ENCODE measurements at places on chromosomes 7 and 10.

GRCh38 chr10:112275512-112276245 lies 7.5 kb upstream of the TECTB start:
- no peak for DNase-seq

DNA sequence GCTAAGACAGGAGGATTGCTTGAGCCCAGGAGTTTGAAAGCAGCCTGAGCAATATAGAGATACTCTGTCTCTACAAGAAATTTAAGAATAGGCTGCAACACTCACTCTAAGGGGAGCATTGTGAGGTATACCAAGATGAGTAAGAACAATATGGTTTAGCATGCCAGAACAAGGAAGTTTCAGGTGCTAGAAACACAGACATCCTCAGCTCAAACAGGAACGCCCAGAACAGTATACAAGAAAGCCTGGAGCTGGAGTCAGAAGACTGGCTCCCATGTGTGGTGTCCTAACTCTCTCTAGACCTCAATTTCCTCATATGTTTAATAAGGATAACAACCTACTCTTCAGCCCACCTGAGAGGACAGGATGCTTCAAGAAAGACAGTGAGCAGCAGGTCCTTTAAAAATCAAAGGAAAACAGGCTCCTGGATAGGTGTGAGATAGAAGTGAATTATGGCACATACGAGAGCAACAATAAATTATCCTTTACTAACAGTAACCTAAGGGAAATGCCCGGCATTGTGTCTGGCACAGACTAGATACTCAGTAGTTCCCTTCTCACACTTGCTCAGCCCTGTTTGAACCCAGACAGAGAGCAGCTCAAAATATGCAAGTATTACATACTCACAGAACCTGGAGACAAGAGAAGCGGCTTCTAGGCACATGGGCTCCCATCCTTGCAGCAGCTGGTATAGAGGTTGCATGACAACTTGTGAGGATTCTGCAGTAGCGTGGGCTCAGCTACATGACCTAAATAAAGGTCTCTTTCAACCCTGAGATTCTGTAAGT lies 45.4 kb downstream of the KAT6B start:
- peak; percentile 23 for DNase-seq

GRCh38 chr7:101792051-101792681 lies 25.3 kb upstream of the CUX1 start:
- no peak for DNase-seq

DNA sequence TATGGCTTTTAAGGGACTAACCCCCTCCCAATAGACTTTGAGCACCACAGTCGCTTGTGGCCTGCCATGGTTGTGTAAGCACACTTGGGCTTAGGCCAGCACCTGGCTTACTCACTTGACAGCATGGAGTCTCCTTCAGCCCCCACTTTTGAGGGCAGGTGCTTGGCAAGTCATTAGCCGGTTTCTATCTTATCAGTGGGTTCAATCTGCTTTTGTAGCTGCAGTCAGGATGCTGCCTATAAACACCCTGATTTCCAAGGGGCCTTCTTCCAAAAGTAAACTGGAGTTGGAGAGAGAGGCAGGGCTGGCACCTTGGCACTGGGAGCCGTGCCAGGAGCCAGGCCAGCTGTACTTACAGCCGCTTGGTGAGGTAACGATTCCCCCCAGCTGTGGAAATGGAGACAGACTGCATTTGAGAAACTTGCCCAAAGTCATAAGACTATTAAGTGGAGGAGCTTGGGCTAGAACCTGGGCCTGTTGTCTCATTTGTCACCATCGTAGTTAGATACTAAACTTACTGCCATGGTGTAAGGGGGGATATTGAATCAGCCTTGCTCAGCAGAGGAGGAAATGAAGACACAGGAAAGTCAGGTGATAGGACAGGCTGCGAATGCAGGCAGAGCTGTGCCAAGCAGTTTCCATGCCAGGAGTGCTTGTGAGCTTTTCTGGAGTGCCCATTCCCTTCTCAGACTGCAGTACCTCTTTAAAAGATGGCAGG lies 92.2 kb upstream of the EFCAB10 start:
- no peak for DNase-seq

- DNase-seq = no peak
Observed at GRCh38 chr7:47536661-47537611, 45.0 kb downstream of the TNS3 start.

- DNase-seq = no peak
Observed at GRCh38 chr7:139981511-139981895, 81.2 kb downstream of the PARP12 start.

GRCh38 chr10:76197293-76197692 lies 765.9 kb downstream of the LRMDA start:
- DNase-seq = no peak

GRCh38 chr7:113945018-113945938 lies 26.5 kb upstream of the PPP1R3A start:
- DNase-seq = no peak

DNA sequence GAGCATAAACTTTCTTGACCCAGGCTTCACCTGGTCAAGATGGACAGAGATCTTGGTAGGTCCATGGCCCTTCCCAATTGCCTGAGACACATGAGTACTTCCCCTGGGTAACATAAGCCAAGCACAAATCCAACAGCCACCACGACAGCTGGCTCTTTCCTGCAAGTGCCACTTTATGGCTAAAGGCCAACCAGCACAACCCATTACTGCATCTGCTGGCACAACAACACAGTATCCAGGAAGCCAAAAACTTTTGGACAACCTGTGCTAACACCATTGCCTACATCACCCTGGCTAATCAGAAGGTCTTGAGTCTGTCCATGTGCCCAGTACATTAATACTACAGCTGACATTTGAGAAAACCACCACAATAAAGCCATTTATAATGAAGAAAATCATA lies 548.0 kb upstream of the SEMA3D start:
- no peak for DNase-seq

DNA sequence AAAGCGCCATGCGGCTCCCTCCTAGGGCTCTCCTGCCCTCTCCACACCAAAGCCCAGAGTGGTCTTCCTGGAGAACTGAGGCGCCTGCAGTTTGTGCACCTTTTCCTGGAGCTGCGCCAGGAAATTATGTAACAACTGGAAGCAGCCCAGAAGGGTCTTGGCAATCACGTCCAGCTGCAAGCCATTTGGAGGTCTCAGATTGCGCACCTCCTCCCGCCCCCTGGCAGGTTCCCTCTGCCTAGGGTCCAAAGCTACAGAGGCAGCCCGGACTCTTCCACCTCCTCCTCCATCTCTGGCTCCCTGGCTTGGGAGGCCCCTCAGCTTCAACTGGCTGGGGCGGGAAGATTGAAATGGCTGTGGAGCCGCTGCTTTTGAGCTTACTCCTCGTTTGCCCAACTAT lies 34.0 kb upstream of the SFTPD start:
- no peak for DNase-seq

GRCh38 chr7:140732416-140732815 lies 35.9 kb downstream of the NDUFB2 start:
- no peak for DNase-seq

DNA sequence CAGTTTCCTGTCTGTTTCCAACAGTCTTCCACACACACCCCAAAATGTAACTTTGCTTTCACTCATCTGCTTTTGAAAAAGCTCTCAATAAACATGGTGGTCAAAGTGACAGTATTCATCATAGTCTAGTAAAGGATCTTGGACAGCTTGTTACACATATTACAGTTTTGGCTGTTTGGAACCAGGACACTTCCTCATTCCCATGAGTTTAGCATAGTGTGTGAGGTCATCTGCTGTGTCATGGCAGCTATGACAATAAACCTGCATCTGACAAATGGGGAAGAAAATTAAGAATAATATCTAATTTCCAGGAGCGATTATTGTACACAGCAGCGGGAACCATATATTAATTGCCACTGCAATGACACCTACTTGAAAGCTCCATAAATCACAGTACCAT lies 184.3 kb upstream of the SLC26A5 start:
- no peak for DNase-seq

GRCh38 chr7:132956556-132956955 lies 125.3 kb downstream of the CHCHD3 start:
- no peak for DNase-seq

DNA sequence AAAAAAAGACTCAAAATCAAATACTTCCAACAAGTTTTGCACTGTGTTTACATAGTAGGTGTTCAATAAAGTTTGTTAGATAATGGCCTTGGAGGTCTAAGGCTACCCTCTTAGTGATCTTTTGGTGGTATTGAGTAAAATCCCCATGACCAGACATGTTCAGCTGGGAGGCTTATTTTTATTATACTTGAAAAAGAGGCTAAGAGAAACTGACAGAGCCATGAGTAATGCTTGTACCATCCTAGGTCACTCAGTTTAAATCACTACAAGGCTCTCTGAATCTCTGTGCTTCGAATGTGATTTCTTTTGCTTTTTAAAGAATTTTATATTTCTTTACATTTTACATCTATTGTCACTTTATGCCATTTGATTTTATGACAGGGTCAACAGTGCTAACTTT lies 90.5 kb downstream of the TWIST1 start:
- DNase-seq = no peak

DNA sequence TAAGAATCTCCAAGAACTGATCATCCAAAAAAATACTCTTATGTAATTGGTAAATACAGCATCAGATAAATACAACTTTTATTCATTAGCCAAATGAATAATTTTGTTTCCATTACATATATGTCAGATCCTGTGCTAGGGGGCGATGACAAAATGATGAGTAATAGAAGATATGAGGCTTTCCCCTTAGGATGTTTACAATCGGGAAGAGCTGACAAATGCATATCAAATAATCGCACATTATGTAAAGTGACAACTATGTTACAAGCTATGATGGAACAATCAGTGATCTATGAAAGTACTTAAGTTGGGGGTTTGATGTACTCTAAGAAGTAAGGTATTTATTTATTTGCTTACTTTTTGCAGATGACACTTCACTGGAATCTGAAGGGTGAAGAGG lies 465.6 kb upstream of the VSTM2A start:
- no peak for DNase-seq

- DNase-seq = no peak
Observed at GRCh38 chr7:157471259-157472125, 134.7 kb downstream of the DNAJB6 start.

DNA sequence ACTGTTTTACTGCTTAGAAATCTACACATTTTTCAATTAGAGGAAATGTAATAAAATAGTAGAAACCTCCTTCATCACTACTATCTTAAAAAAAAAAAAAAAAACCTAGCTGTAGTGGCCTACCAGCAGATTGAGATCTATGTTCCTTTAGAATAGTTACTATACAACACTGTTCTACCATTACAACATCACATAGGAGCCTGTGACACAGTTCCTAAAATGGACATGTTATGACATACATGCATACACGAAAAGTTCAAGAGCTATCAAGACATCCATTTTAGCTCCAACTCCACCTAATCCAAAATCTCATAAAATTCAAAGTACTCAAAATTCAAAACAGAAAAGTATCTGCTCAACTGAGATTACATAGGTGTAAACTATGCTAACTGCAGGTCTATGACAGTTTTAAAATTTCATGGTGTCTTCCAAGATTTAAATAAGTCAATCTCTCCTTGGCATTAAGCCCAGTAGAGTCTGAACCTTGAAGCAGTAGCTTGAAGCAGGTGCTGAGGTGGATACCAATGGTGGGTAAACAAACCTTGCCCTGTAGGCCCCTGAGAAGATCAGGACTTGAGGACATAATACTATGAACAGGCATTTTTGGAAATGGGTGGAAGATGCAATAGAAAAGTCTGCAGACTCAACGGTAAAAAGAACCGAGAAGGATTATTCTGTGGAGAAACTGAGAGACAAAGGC lies 17.0 kb downstream of the CACUL1 start:
- no peak for DNase-seq

- DNase-seq = no peak
Observed at GRCh38 chr10:86413046-86413728, 46.6 kb upstream of the GRID1 start.

DNA sequence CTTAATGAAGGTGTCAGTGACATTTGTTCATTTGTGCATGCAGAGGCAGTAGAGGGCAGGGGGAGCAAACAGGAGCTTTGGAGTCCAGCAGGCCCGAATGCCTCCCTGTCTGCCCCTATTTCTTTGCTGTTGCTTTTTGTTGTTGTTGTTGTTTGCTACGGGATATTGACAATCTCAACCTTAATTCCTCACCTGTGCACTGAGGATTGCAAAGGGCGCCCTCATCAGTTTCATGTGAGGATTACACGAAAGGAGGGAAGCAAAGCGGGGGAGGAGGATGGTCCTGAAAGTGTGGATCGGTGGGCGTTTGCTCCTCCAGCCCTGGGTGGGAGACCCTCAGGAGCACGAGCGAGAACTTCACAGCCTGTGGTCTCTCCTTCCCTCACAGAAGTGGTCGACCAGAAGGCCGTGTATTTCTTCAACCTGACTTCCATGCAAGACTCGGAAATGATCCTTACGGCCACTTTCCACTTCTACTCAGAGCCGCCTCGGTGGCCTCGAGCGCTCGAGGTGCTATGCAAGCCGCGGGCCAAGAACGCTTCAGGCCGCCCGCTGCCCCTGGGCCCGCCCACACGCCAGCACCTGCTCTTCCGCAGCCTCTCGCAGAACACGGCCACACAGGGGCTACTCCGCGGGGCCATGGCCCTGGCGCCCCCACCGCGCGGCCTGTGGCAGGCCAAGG lies 9.6 kb downstream of the GDF10 start:
- DNase-seq = no peak

DNA sequence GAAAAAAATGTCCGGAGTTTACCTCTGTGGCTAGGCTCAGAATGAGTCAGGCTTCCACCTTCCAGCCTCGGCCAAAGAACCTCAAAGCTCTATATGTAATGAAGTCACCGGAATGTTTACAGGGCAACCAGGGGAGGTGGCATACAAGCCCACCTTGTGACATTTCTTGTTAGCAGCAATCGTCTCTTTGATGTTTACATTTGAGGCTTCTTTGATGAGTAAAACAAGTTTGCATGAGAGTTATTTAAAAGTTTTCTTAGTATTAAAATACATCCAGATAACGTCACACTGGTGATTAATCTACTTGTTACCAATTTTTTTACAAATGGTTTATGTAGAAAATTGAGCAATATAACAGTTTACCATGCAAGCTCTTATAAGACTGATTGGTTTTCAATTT lies 133.1 kb upstream of the ADAM12 start:
- DNase-seq = no peak

DNA sequence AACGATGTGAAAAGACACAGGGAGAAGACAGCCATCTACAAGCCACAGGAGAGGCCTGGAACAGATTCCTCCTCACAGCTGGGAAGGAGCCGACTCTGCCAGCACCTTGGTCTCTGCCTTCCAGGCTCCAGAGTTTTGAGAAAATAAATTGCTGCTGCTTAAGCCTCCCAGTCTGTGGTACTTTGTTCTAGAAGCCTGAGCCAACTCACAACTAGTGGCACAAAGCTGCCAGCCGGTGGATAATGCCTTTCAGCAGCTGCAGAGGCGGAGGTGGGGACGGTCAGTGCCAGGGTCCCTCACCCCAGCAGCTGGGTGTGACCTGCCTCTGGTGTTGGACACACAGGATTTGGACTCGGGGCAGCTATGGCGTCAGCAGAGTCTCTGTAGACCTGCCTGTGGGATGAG lies 255.4 kb upstream of the PITRM1 start:
- no peak for DNase-seq

- DNase-seq = peak; percentile 15
Observed at GRCh38 chr7:135508883-135509588, 866 bp downstream of the CNOT4 start.

- DNase-seq = no peak
Observed at GRCh38 chr7:107070710-107071109, 26.2 kb downstream of the PRKAR2B start.
